T-helper 9 cell (primary cell): ENCODE measurements at places on chromosomes 2 and 18.
A peak's percentile ranks its signal among the peaks of the same experiment; 100 is the strongest.

DNA sequence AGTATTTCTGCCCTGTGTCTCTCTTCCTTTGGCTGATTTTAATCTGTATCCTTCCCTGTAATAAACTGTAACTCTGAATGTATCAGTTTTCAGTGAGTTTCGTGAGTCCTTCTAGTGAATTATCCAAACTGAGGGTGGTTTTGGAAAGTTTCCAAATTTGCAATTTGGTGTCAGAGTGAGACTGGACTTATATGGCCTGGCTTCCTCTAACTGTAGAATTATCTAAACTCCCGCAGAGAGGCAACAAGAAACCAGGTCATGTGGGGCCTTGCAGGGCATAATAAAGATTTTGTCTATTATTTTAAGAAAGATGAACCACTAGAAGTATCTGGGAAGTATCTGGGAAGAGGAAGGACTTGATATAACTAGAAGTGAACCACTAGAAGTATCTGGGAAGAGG lies 95.3 kb upstream of the RNF152 start:
- DNase-seq, result no peak

DNA sequence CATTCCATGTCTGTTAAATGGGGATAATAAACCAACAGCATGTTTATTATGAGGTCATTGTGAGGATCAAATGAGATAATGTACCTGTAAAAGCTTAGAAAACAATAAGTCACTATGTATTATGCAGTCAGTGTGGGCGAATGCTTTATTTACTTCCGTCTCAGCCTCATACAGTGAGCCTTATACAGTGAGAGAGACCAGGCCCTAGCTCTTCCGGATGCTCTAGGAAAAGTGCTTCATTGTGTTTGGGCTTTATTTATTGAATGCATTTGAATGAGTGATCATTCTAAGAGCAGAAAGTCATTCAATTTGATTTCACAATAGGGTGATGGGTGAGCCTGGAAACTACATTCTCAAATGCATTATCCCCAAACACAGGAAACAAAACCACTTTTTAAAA lies 603.9 kb upstream of the FANCL start:
- DNase-seq, result no peak

- peak; percentile 35 for DNase-seq
These were observed at the start of gene MSL3B for GRCh38 chr2:233867993-233868532. TSS of gene MSL3B (minus strand) at chr2:233868386.

DNA sequence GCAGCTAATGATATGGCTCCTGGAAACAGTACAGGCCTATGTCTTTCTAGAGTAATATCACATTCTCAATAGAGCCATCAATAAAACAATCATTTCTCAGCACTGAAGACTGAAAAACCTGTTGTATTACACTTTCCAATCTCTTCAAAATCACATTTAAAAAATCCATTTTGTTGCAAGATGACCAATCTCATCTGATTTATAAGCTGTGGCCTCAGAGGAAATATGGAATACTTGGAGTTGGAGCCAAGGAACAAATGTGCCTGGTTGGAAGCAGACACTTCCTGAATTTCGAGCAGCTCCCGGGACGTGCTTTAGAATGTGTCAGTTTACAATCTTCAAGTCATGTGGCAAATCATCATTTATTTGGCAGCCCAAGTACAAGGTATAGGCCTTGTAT lies 114.5 kb downstream of the ADCYAP1 start:
- no peak for DNase-seq

GRCh38 chr2:155250800-155251199 lies 552.3 kb downstream of the KCNJ3 start:
- DNase-seq, result no peak

GRCh38 chr2:69645031-69645431 lies 1.5 kb upstream of the AAK1 start:
- DNase-seq, result peak; percentile 16

DNA sequence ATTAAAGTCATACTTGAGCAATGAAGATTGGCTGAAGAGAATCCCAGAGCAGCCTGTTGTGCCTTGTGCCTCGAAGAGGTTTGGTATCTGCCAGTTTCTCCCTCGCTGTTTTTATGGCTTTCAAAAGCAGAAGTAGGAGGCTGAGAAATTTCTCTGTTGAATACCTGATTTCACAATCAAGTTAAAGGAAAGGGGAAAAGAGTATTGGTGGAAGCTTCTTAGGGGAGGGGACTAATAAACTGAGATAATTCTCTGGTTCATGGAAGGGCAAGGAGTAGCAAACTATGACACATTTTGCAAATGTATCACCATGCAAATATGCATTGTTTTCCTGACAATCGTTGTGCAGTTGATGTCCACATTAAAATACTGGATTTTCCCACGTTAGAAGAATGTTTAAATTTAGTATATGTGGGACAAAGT lies at the start of gene IL1B:
Gene IL1B, minus strand, starts transcription at position 85 of the 423 bp plus-strand sequence. CDS start 550 bp downstream, outside the sequence.
- no peak for DNase-seq

DNA sequence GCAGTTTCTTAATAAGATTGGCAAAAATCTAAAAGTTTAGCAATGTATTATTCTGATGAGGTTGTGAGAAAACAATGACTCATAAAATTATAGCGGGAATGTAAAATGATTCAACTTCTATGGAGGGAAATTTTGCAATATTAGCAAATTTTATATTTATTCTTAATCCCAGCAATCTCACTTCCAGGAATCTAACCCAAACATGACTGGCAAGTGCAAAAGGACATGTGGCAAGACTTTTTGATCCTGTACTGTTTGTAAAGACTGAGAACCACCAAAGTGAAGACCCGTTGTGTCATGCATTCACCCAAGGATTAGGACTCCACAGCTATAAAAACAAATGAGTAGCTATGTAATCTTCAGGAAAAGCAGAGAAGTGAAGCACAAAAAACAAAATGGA lies 234.8 kb upstream of the KYNU start:
- DNase-seq, result no peak

GRCh38 chr2:174902506-174903263 lies 102.5 kb downstream of the CHN1 start:
- DNase-seq, result no peak

GRCh38 chr2:127542231-127542630 lies 6.7 kb downstream of the MYO7B start:
- no peak for DNase-seq

DNA sequence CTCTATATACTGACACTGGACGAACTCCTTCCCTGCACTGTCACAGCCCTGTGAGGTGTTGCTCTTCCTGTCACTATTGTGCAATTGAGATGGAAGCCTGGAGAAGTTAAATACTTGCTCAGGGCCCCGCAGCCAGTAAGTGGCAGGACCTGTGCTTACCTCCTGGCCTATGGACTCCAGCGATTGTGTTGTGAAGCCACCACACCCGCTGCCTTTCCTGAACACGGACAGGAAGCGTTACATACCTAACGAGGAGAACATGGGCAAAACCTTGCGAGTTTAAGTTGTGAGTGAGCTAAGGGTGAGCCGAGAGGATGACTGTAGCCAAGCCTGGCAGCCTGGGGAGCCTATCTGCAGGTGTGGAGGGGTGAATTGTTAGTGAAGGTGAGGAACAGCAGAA lies 26.1 kb downstream of the RAB31 start:
- DNase-seq, result no peak

DNA sequence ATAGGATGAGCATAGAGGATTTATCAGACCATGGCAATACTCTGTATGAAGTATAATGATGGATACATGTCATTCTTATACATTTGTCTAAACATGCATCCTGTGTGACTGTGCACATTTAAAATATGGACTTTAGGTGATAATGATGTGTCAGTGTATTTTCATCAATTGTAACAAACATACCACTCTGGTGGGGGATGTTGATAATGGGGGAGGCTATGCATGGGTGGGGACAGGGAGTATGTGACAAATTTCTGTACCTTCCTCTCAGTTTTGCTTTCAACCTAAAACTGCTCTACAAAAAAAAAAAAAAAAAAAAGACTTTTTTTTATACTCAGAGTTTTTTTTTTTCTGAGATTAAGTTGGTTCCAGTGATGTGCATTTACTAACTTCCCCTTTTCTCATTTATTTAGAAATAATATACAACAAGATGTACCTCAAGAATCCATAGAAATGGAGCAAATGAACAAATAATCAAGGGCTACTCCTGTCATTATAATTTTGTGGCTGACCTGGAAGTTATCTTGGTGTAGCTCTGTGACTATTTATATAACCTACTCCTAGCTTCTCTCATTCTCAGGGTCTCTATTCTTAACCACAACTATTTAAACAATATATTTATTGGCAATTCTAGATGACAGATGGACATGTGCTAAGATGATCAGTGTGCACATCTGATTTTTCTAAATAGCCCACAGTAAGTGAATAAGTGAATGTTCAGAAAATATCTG lies 108.9 kb upstream of the ITGA4 start:
- DNase-seq, result no peak

DNA sequence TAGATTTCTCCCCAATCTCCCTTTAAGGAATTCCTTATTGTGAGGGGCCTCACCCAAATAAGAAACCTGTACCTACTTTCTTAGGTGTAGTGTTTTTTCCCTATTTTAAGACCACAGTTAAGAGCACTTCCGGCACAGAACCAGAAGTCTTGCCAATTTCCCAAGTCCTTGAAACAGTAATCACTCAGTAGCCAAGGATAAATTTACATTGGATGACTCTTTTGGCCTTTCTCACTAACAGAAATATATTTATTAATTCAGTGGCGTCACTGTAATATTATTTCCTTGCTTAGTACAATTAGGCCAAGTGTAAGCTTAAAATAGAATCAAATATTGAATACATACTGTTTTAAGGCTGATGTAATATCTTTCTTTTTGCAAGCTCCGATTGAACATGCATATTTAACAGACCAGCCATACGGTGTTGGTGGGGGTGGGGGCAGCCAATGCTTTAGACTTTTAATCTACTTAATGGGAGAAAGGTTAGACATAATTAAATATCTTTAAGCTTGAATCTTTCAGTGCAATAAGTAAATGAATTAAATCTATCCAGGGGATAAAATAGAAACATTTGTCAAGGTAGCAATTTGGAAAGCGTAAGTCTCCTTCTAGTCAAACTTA lies 50.8 kb upstream of the ITGA6 start:
- DNase-seq, result no peak

- no peak for DNase-seq
These were observed 41.8 kb downstream of the TMEM163 start for GRCh38 chr2:134676960-134677359.

- no peak for DNase-seq
These were observed 144.8 kb downstream of the SMAD7 start for GRCh38 chr18:48805826-48806535.

DNA sequence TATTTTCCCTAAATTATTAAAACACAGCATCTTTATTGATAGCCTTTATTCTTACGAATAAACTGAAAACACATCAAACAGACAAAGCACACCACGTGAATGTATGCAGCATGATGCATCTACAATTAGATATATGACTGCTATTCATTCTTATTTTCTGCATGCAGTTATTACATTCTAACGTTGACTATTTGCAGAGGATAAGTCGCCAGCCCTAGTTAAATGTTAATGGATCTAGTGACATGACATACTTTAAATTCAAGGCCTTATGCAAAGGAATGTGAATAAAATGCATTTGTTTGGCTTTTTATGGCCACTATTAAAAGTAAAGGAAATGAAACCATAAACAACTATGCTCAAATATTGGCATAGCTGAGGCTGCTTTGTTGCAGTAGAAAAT lies 172.4 kb downstream of the MAP2 start:
- no peak for DNase-seq
